B cell (primary cell): ENCODE measurements at places on chromosomes 2 and 18. TPM values are rescaled to one million over a fixed set of nuclear protein-coding genes. Genes with fewer than 3 reads are reported as not detected.

DNA sequence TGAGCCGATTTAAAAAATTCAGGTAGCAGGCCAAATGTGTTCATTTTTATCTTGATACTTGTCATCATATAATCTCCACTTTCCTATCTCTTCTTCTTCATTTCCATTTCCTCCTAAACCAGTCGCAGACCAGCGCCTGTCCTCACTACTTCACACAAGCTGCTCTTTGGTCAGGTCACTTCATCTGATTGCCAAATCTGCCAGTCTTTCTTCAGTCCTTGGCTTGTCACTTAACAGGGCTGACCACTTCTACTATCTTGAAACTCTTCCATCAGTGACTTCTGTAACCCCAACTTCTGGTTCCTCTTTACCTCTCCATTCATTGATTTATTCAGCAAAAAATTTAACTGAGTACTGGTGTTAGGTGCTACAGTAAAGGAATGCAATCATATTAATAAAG lies 18.0 kb upstream of the SPRED2 start:
- no peak overlapping the region for H3K27ac ChIP-seq
- no peak overlapping the region for H3K4me3 ChIP-seq
- H3K4me1 ChIP-seq, result no peaks in the 10 kb centered on the region
- H3K36me3 ChIP-seq, result no peaks in the 10 kb centered on the region
- H3K27me3 ChIP-seq, result no peaks in the 10 kb centered on the region

DNA sequence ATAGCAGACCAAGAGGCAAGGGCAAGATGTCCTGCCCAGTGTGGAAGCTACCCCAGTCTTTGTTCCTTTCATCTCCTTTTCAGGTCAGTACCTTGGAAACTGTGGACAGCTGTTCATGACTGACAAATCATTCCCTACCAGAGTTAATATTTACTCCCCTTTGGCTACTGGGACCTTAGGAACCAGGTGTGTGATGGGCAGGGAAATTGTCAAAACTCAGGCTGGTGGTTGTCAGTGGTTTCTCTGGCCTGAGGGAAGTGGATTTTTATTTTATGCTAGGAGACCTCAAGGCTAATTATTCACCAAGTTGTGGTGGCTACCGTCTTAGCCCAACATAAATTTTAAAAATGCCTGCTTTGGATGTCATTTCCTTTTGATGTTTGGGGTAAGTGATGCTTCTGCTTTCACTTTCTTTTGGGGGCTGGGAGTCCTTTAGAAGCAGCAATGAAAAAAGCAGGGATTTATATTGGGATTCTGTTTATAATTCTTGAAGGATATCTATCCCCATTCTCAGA lies 119.3 kb downstream of the SETBP1 start:
- peak overlapping the region; percentile 1 for H3K4me3 ChIP-seq
- peak; percentile 61 for DNase-seq
- H3K27me3 ChIP-seq, result no peaks in the 10 kb centered on the region
- peaks cover 44% of the 10 kb centered on the region for H3K4me1 ChIP-seq
- H3K36me3 ChIP-seq, result peaks cover 9% of the 10 kb centered on the region
- peak overlapping the region; percentile 72 for H3K27ac ChIP-seq

DNA sequence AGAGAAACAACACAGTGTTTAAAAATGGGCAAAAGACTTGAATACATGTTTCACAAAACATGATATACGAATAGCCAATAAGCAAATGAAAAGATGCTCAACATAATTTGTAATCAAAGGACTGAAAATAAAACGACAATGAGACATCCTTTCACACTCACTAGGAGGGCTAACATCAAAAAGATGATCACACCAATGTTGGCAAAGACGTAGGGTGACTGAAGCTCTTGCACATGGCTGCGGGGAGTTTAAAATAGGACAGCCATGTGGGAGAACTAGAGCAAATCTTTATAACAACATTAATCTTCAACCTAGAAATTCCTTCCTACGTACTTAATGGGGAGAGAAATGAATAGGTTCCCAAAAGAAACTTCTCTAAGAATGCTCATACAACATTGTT lies 19.2 kb upstream of the SEH1L start:
- DNase-seq, result no peak
- H3K27me3 ChIP-seq, result no peaks in the 10 kb centered on the region
- H3K27ac ChIP-seq, result no peak overlapping the region
- H3K36me3 ChIP-seq, result no peaks in the 10 kb centered on the region
- H3K4me1 ChIP-seq, result no peaks in the 10 kb centered on the region
- no peak overlapping the region for H3K4me3 ChIP-seq

DNA sequence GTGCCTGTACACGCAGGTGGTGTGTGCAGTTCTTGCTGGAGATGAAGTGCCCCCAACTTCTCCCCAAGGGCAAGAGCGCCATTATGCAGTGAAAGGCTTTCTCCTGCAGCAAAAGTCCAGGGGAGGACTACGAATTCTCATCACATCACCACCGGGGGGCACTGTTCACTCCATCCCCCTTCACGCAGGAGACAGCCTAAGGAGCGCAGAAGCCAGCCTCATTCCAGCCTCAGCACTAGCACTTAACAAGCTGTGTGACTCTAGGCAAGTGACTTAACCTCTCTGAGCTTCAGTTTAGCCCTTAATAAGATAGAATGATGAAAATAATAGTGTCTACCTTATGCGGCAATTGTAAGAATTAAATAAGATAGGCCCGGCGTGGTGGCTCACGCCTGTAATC lies 32.3 kb downstream of the DNMT3A start:
- H3K27me3 ChIP-seq, result no peaks in the 10 kb centered on the region
- no peak overlapping the region for H3K4me3 ChIP-seq
- peak; percentile 75 for DNase-seq
- H3K27ac ChIP-seq, result no peak overlapping the region
- H3K4me1 ChIP-seq, result peaks cover 5% of the 10 kb centered on the region

The TLX2 gene
- 0.06 TPM in 1 of 2 replicates, not detected in the other for polyA plus RNA-seq
